ENCODE measurements at places on chromosomes 2 and 18.

- DNase-seq = no peak
Observed at GRCh38 chr2:83665894-83666293, 793.2 kb downstream of the SUCLG1 start.

DNA sequence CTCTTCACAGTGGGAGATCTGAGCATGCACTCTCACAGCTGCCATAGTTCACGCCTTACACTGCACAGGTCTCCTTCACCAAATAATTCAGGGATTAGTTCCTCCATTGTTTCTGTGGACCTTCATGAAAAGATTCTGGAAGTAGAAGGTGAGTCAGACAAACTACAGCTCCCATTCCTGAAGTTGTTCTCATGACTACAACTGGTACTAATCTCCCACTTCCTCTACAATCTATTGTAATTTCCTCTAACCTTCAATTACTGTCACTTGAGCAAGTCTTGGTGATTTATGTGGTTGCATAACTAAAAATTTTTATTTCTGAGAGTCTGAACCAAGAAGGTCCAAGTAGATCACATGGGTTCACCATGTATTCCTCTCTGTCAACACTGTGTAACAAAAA is 128.7 kb downstream of the XIRP2 start:
- DNase-seq = no peak

DNA sequence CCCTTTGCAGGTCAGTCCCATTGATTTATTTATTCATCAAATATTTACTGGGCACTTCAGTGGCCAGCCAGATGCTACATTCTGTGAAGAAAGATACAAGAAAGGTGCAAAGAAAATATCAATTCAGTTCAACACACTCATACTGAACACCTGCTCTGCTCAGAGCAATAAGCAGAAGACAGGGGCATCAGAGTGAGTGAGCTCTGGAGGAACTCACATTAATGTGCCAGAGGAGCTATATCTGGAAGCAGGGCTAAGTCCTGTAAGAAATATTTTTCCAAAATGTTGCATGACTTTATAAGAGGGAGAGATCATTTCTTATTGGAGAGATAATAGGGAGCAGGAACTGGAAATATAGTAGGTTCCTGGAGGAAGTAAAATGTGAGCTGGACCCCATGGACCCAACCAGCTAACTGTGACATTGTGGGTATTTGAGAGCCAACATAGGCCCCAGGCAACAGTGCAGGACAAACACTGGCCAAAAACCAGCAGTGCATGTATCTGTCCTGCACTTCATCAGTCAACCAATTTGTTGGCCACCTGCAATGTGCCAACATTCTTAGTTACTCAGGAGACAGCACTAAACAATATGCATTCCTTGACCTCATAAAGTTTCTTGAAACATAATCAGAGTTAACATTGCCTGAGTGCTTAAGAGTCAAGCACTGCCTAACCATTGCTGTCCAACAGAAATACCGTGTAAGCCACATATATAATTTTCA is 102.7 kb upstream of the PTPRM start:
- DNase-seq = no peak

- DNase-seq = no peak
Observed at GRCh38 chr2:28389399-28390240, 3.0 kb upstream of the FOSL2 start.

- no peak for DNase-seq
Observed at GRCh38 chr2:187916799-187917198, 362.6 kb upstream of the TFPI start.

- no peak for DNase-seq
Observed at GRCh38 chr18:23716966-23717365, 27.7 kb downstream of the LAMA3 start.

Data from stimulated activated CD4-positive, alpha-beta T cell treated with anti-CD3 and anti-CD28 coated beads, Interleukin-12 subunit alpha, Interleukin-12 subunit beta, amount 100 ng/mL, for 24 hours (primary cell).